ENCODE measurements at places on chromosomes 12 and 14.

- DNase-seq, result no peak
These were observed 42.5 kb downstream of the MARK3 start for GRCh38 chr14:103427485-103428443.

GRCh38 chr14:68051146-68051545 lies 231.6 kb downstream of the RAD51B start:
- no peak for DNase-seq

DNA sequence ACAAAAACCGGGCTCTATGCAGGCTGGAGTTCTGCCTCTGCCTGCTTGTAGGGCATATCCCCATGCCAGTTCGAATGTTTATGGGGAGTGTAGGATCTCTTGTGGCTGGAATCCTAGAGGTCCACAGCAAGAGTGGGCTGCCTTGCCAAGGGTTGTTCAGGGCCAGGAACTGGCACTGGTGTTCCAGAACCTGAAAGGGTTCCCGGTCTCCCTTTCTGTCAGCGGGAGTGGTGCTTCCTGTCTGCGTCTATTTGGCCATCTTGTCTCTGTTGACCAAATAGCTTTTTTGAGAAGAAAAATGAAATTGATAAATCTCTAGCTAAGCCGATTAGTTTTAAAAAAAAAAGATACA lies 17.8 kb downstream of the OLR1 start:
- no peak for DNase-seq

DNA sequence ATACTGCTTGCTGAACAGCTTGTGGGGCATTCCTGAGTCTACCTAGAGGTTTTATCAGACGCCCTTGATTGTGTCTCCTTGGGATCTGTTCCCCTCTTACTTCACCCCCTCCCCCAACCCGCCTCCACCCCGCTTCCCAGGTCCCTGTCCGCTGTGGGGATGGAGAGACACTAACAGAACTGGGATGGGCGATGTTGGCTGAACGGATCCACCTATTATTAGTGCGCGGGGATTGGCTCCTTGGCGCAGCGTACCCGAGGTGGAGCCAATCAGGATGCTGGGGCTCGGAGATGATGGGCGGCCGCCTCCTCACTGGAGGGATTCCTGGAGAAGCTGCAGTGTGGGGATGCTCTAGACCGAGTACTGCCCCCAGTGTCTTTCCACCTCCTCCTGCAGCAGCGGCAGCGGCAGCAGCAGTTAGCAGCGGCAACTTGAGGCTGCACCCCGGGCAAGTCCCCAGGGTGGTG lies at the start of gene SYT1:
Gene SYT1 (plus strand): TSS at position 372 of the 467 bp plus-strand sequence.
- no peak for DNase-seq

GRCh38 chr12:91256411-91256810 lies 73.8 kb upstream of the DCN start:
- no peak for DNase-seq
